Endodermal cell (in vitro differentiated cells): ENCODE measurements at places on chromosomes 13 and 19. TPM values are rescaled to one million over a fixed set of nuclear protein-coding genes. Genes with fewer than 3 reads are reported as not detected.

Gene PLEKHG2
- total RNA-seq: 76.6 to 137 TPM (median 127 TPM) in 3 replicates

DNA sequence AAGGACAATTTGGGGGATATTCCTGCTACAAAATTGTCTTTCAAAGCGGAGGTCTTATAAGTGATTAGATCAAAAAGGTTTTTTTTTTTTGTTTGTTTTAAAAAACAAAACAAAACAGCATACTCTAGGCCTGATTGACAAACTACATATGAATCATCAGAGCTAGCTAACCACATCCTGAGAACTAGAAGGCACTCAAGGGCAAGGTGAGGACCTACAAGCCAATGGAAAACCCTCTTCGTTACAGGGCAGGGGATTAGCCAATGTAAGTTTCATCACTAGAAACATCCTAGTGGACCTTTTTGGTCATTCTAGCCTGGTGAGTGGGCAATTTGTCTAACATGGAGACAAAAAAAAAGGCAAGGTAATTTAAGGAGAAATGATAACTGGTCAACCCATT is 428.6 kb downstream of the RFC3 start:
- no peak overlapping the region for H3K4me3 ChIP-seq
- DNase-seq: no peak
- H3K27me3 ChIP-seq: no peaks in the 10 kb centered on the region
- no peak overlapping the region for H3K27ac ChIP-seq

DNA sequence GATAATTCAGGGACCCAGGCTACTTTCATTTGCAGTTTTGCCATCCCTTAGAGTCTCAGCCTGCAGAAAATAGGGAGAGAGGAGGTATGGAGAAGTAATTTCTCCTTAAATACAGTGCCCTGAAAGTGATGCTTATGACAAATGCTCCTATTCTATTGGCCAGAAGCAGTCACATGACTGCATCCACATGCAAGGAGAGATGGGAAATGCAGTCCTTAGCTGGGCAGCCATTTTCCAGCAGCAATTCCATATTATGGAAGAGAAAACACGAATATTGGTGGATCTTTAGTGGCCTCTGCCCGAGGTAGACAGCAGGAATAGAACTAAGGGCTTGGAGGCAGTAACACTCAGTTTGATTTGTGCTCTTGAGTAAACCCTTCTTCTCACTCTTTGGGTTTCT is 39.4 kb downstream of the VAV1 start:
- peak; percentile 59 for DNase-seq
- H3K4me1 ChIP-seq: no peaks in the 10 kb centered on the region
- H3K27me3 ChIP-seq: no peaks in the 10 kb centered on the region
- no peak overlapping the region for H3K4me3 ChIP-seq

- DNase-seq: no peak
- H3K27me3 ChIP-seq: peaks cover 14% of the 10 kb centered on the region
- no peak overlapping the region for H3K27ac ChIP-seq
- H3K4me1 ChIP-seq: no peaks in the 10 kb centered on the region
These were observed 6.4 kb downstream of the AMER2 start for GRCh38 chr13:25165663-25166062.

GRCh38 chr13:33865945-33866344 is 48.0 kb downstream of the RFC3 start:
- H3K36me3 ChIP-seq: no peaks in the 10 kb centered on the region
- no peak for DNase-seq

- H3K27me3 ChIP-seq: no peaks in the 10 kb centered on the region
- no peak overlapping the region for H3K27ac ChIP-seq
- H3K4me3 ChIP-seq: no peak overlapping the region
- H3K36me3 ChIP-seq: peaks cover 98% of the 10 kb centered on the region
These were observed 191.3 kb downstream of the STK24 start for GRCh38 chr13:98385606-98386005.

DNA sequence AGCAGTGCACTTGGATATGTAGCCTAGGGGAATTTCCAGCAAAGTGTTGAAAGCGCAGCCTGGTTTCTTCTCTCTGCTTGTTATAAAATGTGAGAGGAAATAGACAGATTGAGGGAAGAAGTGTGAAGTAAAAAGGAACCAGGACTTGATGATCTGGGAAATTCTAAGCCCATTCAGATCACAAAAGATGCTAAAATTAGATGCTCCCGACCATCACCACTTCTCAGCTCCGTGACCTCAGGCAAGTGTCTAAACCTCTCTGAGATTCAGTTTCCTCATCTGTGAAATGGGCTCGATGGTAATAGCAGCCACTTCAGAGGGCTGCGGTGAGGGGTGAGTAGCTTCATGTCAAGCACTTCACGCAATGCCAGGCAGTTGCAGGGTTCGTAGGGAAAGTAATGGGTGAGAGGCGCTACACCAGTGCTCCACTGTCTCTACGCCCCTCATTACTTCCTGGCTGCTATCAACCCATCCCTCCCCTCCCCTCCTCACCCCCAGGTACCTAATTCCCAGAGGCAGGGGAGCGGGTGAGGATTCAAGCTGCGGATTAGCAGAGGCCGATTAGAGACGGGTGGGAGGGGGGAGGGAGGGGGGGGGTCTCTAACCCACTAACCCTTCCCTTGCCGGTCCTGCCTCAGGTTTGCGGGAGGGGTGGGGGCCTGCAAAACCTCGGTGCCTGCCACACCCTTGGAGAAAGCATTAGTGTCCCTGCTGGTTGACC is 9.0 kb upstream of the NFIC start:
- no peak overlapping the region for H3K27ac ChIP-seq
- peaks cover 87% of the 10 kb centered on the region for H3K27me3 ChIP-seq

- H3K4me1 ChIP-seq: no peaks in the 10 kb centered on the region
- no peak overlapping the region for H3K27ac ChIP-seq
- no peak overlapping the region for H3K4me3 ChIP-seq
- no peak for DNase-seq
- H3K36me3 ChIP-seq: peaks cover 7% of the 10 kb centered on the region
- H3K27me3 ChIP-seq: no peaks in the 10 kb centered on the region
These were observed 89.3 kb downstream of the MIPEP start for GRCh38 chr13:23799945-23800344.

GRCh38 chr13:114046431-114046975 is 72.6 kb upstream of the C13orf46 start:
- H3K27me3 ChIP-seq: no peaks in the 10 kb centered on the region
- H3K4me3 ChIP-seq: no peak overlapping the region
- no peak overlapping the region for H3K27ac ChIP-seq
- no peak for DNase-seq
- no peaks in the 10 kb centered on the region for H3K4me1 ChIP-seq
- H3K36me3 ChIP-seq: no peaks in the 10 kb centered on the region

DNA sequence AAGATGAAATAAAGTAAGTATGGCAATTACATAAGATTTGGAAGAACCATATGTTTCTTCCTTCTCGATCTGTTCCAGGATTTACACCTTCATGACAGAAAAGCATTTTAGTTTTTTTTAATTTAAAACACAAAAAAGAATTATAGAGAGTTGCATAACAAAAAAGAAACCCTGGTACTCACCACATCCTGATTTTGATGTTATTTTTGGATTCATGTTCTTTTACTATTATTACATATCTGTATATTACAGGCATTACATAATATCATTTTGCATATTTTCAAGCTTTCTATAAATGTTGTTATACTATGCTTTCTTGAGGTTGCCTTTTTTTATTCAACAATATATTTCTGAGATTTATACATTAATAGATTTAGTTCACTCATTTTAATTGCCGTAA is 6.7 kb upstream of the KATNAL1 start:
- H3K27ac ChIP-seq: no peak overlapping the region
- DNase-seq: no peak
- H3K4me1 ChIP-seq: no peaks in the 10 kb centered on the region
- no peak overlapping the region for H3K4me3 ChIP-seq
- no peaks in the 10 kb centered on the region for H3K36me3 ChIP-seq
- H3K27me3 ChIP-seq: no peaks in the 10 kb centered on the region

Gene LGALS14
- total RNA-seq: not detected in 3 replicates

GRCh38 chr13:21399741-21400140 is 59.4 kb downstream of the ZDHHC20 start:
- peaks cover 64% of the 10 kb centered on the region for H3K36me3 ChIP-seq
- H3K27ac ChIP-seq: no peak overlapping the region
- no peaks in the 10 kb centered on the region for H3K27me3 ChIP-seq
- no peaks in the 10 kb centered on the region for H3K4me1 ChIP-seq

DNA sequence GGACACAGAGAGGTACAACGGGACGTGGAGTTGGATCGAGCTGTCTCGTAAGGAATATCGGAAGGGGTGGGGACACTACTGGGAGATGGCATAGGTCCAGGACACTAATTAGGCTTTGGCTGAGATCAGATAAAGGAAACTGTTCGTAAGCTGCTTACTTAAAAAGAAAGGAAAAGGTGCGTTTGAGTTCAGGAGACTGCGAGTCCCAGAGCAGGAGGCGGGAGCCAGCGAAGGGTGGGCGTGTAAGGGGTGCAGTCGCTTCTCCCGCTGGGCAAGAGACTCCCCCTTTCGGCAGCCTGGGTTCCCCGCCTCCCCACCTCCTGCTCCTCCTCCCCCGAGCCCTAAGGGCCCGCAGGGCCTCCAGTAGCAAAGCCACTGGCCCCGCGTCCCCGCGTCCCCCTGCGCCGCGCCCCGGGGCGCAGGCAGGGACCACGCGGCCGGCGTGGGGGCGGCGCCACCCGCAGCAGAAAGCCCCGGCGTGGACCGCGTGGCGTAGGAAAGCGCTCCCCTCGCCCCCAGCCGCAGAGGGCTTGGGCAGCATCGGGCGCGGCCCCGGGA is 547 bp downstream of the ABCC4 start:
- peaks cover 10% of the 10 kb centered on the region for H3K36me3 ChIP-seq
- H3K4me3 ChIP-seq: peak overlapping the region; percentile 85
- H3K27ac ChIP-seq: no peak overlapping the region
- peak; percentile 73 for DNase-seq
- peaks cover 5% of the 10 kb centered on the region for H3K4me1 ChIP-seq

Gene ARHGAP35
- 24.4 to 46.5 TPM (median 41.4 TPM) in 3 replicates for total RNA-seq

Gene CDX2
- total RNA-seq: not detected in 2 replicates

Gene PNMA8C
- 0.33 and 0.61 TPM in 2 replicates for total RNA-seq

DNA sequence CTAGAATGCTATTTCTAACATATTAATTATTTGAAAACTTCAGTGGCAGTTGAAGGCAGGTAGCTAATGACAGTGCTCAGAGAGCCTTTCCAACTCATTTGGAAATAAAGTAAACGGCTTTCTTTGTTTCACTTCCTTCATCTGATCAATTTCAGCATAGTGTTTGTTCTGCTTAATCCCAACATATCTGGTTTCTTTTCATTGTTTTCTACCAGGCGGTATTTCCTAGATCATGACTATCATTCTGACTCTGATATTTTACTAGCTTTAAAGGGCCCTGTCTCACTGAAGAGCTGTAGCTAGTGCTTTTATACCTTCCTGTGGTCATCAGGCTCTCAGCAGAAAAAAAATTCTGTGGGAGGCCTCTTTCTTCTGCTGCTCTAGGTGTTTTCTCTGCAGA is 178.6 kb downstream of the RBM26 start:
- H3K36me3 ChIP-seq: no peaks in the 10 kb centered on the region
- H3K4me3 ChIP-seq: no peak overlapping the region
- no peak for DNase-seq
- no peaks in the 10 kb centered on the region for H3K27me3 ChIP-seq
- peaks cover 6% of the 10 kb centered on the region for H3K4me1 ChIP-seq
- H3K27ac ChIP-seq: no peak overlapping the region

- no peaks in the 10 kb centered on the region for H3K36me3 ChIP-seq
- H3K27ac ChIP-seq: no peak overlapping the region
- peaks cover 3% of the 10 kb centered on the region for H3K27me3 ChIP-seq
- H3K4me3 ChIP-seq: no peak overlapping the region
- no peaks in the 10 kb centered on the region for H3K4me1 ChIP-seq
- DNase-seq: no peak
These were observed 20.9 kb downstream of the POU2F2 start for GRCh38 chr19:42111384-42111783.

Gene PSG3
- not detected in 3 replicates for total RNA-seq
